Bronchus fibroblast of lung (primary cell): ENCODE measurements at places on chromosomes 3 and 15. TPM values are rescaled to one million over a fixed set of nuclear protein-coding genes. Genes with fewer than 3 reads are reported as not detected.

CNTN3 gene
- 0.45 and 0.84 TPM in 2 replicates for total RNA-seq

CDHR4 gene
- total RNA-seq: not detected in 2 replicates

LMCD1 gene
- 73.6 and 87.3 TPM in 2 replicates for total RNA-seq

CLDN16 gene
- total RNA-seq: not detected in 2 replicates

DPPA4 gene
- 0.67 and 1.2 TPM in 2 replicates for total RNA-seq

PPM1L gene
- 0.45 and 1.2 TPM in 2 replicates for total RNA-seq

BMF gene
- 0.17 and 1.6 TPM in 2 replicates for total RNA-seq

EMC7 gene
- 40.5 and 50.7 TPM in 2 replicates for total RNA-seq

PARP15 gene
- under 0.01 and 0.15 TPM in 2 replicates for total RNA-seq

CCRL2 gene
- total RNA-seq: 0.45 TPM in 1 of 2 replicates, not detected in the other

SLC22A14 gene
- total RNA-seq: not detected in 2 replicates

SLC28A1 gene
- not detected in 2 replicates for total RNA-seq

KCNH8 gene
- total RNA-seq: not detected in 2 replicates

CD96 gene
- not detected in 2 replicates for total RNA-seq

GOLGA8G gene
- not detected in 2 replicates for total RNA-seq

TRPM1 gene
- not detected in 2 replicates for total RNA-seq

ZNF662 gene
- 1.0 and 1.3 TPM in 2 replicates for total RNA-seq
